ENCODE measurements at places on chromosomes 6 and 20.

- no peak for DNase-seq
Measured at GRCh38 chr6:89411145-89412070, 665 bp downstream of the RRAGD start.

GRCh38 chr6:167238694-167239467 lies 52.2 kb upstream of the UNC93A start:
- no peak for DNase-seq

DNA sequence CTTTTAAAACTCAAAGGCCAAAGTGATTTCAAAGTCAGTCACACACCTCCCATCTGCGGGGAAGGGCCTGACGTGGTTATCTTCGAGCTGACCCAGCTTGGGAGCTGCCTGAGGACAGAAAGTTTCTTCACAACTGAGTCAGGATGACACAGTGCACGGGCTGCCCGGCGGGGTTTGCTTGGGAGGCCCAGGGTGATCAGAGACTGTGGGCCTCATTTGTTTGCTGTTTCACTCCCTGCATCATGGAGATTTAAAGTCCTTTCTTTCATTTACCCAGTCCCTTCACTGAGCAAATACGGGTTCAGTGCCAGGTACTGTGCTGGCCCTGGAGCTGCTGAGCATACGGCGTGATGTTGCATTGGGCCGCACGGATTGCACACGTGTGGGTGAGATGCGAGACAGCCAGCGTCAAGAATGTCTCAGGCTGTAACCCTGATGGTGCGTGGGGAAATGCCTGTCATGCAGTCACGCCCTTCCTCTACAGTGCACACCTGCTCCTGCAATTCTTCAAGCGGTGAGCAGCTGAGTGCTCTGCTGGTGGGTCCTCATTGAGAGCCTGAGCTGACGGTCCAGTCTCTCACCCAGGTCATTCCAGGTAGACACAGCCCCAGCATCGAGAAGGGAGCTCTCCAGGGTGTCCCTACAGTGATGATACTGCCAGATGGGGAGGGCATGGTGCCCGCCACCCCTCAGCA lies 82.7 kb upstream of the PMEPA1 start:
- no peak for DNase-seq

- no peak for DNase-seq
Measured at GRCh38 chr6:126034656-126035055, 48.3 kb downstream of the TRMT11 start.

- DNase-seq, result no peak
Measured at GRCh38 chr20:49989234-49990065, 6.7 kb downstream of the SNAI1 start.

DNA sequence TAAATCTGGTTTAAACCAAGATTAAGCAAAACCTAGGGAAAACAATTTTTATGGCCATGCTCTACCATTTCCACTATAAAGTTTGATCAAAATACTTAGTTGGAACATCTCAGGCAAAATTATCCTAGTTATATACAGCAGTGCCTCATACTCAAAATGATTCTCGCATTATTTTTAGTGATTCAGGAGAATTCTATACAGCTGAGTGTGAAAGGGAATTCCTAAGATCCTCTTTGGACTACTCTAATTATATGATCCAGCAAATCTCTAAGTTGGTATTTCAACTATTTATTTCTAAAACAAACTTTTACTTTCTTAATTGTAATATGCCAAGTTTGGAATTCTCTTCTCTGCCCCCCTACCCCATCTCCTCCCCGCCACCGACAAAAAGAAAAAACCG lies 8.6 kb downstream of the DTNBP1 start:
- no peak for DNase-seq

DNA sequence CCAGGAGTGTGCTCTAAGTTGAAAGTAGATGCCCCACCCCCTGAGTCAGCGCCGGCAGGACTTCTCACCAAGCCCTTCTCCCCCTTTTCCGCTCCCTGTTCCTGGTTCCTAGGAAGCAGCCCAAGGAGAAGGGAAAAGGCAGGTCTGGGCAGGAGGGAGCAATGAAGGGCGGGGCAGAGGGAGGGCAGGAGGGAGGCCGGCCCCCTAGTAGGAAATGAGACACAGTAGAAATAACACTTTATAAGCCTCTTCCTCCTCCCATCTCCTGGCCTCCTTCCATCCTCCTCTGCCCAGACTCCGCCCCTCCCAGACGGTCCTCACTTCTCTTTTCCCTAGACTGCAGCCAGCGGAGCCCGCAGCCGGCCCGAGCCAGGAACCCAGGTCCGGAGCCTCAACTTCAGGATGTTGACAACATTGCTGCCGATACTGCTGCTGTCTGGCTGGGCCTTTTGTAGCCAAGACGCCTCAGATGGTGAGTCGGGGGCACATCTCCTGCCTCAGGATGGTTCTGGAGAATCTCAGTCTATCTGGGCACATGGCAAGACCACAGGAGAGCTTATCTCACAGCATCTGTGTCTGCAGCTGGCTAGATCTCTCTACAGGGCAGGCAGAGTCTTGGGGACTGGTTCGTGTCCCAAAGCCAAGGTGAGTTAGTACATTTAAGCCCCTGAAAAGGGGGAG lies at the start of gene PROCR:
Gene PROCR (plus strand): TSS at position 320 of the 681 bp plus-strand sequence. CDS start 83 bp downstream, at position 403.
- DNase-seq, result no peak

GRCh38 chr6:70272071-70272470 lies 30.8 kb downstream of the COL9A1 start:
- no peak for DNase-seq

- no peak for DNase-seq
Measured at GRCh38 chr6:167993169-167993568, 4.3 kb upstream of the KIF25 start.

- DNase-seq, result no peak
Measured at GRCh38 chr6:126873351-126873750, 245.1 kb upstream of the RSPO3 start.

DNA sequence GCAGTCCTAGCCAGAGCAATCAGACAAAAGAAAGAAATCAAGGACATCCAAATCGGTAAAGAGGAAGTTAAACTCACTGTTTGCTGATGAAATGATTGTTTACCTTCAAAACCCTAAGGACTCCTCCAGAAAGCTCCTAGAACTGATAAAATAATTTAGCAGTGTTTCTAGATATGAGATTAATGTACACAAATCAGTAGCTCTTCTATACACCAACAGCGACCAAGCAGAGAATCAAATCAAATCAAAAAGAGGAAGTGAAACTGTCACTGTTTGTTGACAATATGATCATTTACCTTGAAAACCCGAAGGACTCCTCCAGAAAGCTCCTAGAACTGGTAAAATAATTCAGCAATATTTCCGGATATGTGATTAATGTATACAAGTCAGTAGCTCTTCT lies 21.7 kb downstream of the SERPINB9 start:
- no peak for DNase-seq

DNA sequence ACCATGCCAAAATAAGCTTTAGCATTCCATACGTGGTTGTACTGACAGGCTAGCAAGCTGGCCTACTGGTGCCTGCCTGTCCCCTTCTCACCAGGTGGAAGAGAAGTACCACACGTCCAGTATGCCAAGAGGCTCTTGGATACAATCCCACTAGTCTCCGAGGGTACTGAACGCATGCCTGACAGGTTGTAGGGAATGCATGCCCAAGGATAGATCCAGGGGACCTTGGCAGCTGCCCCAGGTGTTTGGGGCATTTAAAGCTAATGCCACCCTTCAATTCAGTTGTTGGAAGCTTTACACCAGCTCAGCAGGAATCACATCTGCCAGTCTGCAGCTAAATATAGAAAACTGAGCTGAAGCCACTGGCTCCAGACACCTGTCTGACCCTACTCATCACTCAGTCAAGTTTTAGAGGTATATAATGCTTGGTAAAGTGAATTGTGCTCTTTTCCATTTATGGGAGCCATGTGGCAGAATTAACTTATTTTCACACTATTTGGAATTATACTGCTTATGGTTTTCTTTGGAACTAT lies 4.9 kb downstream of the TUBB2B start:
- DNase-seq, result no peak

DNA sequence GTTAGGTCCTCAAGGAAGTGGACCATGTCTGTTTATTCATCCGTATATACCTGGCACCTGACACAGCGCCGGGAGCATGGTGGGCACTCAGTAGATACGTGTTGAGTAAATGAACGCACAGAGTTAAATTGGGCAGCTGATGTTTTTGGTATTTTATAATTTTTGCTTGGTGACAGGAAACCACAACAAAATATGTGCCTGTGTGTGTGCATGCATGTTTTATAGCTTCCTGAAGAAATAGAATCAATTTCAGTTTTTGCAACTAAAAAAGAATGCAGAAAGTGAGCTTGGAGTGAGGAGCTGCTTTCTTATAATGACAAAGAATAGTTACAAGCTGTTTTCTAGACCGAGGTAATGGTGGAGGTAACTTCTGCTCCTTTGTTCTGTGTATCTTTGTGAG lies 91.4 kb downstream of the PLCB4 start:
- no peak for DNase-seq

DNA sequence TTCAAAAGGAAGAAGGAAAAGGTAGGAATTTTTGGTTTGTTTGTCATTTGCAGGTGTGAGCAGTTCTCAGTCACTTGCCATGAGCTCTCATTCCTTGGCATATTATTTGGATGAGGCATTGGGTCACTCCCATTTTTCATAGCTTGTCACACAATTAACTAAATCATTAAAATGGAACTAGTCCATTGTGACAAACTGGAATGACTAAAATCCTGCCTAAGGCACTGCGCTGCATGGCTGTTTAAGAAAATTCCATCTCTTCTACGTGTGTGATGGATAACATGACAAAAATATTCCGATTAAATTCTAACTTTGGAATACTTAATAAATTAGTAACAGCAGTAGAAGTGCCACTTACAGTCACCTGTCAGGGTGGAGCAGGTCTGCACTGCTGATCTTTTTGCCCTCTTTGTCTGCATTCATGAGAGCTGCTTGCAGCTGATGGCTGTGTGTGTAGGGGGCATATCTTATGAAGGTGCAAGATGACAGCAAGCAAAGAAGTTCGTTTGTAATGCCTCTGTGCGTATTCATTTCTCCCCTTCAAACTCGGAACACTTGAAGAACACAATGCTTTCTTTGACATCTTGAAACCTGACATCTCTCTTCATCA lies 1292.6 kb upstream of the MAP3K7 start:
- DNase-seq, result no peak

GRCh38 chr6:125748406-125749172 lies 843 bp upstream of the HEY2 start:
- DNase-seq, result no peak

- no peak for DNase-seq
Measured at GRCh38 chr6:36130667-36131510, 576 bp downstream of the MAPK13 start.

DNA sequence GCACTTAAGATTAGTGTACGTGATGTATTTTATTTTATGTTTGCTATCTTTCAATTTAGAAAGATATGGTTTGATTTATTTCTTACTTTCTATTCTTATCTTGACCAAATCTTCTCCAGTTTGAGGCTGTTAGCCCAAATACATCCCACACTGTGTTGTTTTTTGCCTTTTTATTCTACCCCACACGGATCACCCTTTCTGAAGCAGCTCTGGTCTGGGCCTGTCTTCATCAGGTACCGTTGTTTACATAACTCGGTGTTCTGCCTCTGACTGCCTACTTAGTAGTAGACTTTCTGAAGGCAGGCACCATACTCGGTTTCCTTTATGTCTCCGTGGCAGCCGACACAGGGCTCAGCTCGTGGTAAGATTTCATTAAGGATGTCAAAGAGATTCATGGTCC lies 95.0 kb downstream of the PHACTR1 start:
- no peak for DNase-seq

GRCh38 chr6:72661411-72661810 lies 39.5 kb downstream of the KCNQ5 start:
- no peak for DNase-seq

- DNase-seq, result no peak
Measured at GRCh38 chr20:49594931-49595315, 27.0 kb upstream of the PTGIS start.

GRCh38 chr6:56475736-56476457 lies 166.8 kb downstream of the DST start:
- no peak for DNase-seq

DNA sequence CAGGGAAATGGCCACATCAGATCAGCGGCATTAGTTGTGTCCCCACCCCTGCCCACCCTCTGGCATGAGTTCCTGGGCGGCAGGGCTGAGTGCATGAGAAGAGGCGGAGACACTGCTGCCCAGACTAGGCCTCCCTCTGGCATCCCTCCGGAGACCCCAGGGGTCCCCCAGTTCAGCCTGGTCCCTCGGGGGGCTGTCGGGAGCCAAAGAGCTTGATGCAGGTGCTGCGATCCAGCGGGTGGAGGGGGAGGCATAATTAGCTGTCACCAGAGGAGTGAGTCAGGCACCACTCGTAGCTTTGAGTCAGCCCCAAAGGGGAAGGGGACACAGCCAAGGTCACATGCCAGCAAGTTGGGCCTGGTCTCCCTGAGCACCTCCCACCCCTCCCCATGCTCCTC lies 34.5 kb downstream of the DLGAP4 start:
- DNase-seq, result no peak

GRCh38 chr6:169074526-169074925 lies 179.1 kb downstream of the THBS2 start:
- DNase-seq, result no peak

GRCh38 chr6:97023982-97024381 lies 99.5 kb downstream of the KLHL32 start:
- DNase-seq, result no peak

GRCh38 chr6:41424370-41425058 lies 89.1 kb downstream of the NCR2 start:
- peak; percentile 78 for DNase-seq

DNA sequence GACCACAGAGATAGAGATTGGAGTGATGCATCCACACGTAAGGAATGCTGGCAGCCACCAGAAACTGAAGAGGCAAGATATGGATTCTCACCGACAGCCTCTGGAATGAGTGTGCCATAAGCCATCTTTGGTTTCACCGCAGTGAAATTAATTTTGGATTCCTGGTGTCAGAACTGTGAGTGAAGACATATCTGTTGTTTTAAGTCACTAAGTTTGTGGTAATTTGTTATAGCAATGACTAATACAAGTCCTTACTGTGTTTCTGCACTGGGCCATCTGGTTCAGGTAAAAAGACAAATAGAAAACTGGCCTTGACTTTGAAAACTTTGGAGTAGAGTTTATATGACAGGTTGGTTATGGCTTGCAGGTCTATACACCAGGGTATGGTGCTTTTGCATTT lies 261.9 kb downstream of the PHF3 start:
- no peak for DNase-seq

DNA sequence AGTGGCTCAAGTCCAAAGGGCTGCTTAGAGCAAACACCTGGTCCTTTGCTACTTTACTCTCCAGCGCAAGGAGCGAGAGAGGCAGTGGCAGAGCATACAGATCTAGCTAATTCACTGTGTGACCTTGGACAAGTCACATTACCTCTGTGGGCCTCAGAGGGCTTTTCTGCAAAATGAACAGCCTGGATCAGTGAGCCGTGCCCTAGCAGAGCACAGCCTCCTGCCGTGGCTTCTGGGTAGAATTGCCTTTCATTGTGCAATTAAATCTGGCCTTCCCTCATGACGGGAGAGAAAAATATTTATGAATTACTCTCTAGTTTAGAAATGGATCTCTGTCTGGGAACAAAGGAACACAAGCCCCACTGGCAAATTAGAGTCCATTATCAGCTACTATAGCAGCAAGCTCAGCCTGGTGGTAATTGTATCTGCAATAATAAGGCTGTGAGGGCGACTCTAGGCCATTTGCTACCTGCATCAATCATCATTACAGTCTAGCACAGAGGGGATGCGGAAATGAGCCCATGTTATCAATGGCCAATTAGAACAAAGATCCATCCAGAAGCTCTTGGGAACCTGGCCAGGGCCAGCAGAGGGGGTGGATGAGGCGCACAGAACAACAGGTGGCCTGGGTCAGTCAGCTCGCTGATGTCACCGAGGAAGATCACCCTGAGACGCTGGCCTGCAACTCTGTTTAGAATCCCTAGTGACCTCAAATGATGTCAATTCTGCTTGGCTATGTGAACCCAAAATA lies 114.2 kb upstream of the LY86 start:
- no peak for DNase-seq

- no peak for DNase-seq
Measured at GRCh38 chr6:144395826-144396225, 110.7 kb downstream of the UTRN start.

All from activated CD4-positive, alpha-beta T cell treated with anti-CD3 and anti-CD28 coated beads, Interleukin-2, amount 50 U/mL, for 24 hours (primary cell).